ENCODE measurements at places on chromosomes 13 and 19.

GRCh38 chr19:49468746-49469447 lies 5.1 kb upstream of the FLT3LG start:
- peak; percentile 90 for DNase-seq

DNA sequence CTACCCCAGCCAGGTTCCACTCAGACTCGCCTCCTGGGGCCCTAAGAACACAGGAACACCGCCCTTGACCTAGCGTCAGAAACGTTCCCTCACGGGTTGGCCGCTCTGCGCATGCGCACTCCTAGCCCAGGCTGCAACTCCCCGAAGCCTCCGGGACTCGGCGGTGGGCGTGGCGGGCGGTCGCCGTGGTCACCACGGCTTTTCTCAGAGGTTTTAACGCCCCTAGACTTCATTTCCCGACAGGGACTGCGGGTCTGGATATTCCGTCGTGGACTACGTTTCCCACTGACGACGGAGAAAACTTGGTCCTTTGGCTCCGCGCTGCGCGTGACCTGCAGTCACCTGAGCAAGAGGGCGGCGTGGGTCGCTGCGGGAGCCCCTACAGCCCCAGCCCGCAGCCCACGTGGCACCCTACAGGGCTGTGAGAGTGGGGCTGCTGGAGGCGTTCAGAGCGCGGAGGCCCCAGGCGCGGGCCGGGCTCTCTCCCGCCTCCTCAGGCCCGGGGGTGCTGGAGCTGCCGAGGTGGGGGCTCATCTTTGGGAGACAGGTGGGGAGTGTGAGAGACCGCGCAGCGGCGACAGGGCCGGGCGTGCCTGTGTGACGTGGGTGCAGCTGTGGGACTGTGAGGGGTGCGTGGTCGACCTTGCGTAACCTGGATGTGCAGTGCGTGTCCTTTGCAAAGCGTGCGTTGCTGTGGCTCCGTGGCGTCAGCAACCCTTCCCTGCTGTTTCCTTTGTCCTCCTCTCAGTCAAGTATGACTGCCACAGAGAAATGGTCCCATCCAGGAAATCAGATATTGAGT lies 38.0 kb upstream of the ZNF573 start:
- no peak for DNase-seq

DNA sequence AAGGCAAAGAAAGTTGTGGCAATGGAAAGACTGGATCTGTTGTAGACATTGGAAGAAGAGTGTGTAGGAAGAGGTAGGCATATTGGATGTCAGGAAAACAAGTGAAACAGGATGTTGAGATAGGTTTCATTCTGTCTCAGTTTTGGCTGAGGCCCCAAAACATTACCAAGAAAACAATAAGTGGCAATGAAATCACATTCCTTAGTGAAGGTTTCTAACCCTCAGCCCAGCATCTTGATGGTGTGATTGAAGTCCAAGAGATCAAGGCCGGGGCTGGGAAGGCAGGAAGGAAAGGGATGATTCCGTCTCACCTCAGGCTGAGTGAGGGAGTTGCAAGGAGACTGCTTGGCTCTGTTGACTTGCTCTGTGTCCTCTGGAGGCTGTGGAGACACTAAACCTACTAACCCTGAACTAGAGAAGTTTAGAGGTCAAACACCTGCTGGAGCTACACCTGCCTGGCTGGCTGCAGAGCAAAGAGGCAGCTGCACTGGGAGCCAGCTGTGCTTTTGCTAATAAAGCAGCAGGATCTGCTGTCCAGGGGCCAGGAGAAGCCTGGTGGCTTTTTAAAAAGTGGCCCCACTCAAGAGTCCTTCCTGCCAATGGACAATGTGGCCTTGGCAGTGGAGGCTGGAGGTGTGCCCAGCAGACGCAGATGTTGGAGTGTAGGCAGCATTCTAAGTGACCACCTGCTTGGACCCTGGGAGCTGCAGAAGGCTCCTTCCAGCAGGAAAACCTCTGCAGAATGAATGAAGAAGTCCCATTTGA lies 53.6 kb downstream of the DGKH start:
- no peak for DNase-seq

DNA sequence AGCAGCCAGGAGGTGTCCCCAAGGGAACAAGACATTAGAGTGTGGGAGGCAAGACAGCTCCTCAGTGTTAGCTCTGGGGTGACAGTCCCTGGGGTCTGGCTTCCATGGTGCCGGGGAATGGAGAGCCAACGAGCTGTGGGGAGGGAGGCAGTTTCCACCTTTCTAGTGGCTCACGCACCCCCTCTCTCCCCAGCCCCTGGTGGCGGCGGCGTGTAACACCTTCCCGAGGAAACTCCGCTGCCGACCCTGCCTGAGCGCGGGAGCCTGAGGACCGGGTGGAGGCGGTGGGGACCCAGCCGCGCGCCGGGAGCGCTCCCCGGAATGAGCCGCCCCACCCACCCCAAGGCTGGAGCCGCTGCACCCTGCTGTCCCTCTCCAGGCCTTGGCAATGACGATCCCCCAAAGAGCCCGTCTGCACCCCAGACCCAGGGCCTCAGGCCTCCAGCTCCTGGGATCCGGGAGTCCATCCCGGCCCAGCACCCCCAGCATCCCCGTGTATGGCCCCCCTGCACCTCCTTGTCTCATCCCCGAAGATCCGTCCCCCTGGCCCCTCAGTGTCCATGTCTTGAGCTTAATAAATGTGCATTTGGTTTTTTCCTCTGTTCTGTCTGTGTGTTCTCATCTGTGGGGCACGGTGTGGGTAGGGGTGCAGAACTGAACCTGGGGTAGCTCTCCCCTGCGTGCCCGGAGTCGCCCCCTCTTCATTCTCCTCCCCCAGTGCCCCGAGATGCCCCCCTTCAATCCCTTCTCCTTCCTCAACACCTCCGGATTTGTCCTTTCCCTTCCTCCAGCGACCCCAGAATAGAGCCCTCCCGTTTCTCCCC lies 622 bp upstream of the FXYD5 start:
- DNase-seq, result peak; percentile 64

GRCh38 chr19:54096617-54097106 lies 3.9 kb downstream of the OSCAR start:
- no peak for DNase-seq

DNA sequence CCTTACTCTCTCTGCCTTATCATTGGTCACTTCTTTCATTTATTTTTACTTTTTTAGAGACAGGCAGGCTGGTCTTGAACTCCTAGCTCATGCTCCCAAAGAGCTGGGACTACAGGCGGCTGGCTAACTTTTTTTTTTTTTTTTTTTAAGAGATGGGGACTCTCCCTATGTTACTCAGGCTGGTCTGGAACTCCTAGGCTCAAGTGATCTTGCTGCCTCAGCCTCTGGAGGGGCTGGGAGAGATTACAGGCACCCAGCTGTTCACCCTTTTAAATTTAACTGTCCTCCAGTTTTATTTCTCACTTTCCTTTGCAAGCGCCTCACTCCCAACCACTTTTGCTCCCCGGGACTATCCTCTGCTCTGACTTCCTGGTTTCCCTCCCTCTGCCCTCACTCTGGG lies 5.6 kb upstream of the CLDN10 start:
- no peak for DNase-seq

- DNase-seq, result no peak
These were observed 195.4 kb downstream of the LACC1 start for GRCh38 chr13:44075113-44075512.

DNA sequence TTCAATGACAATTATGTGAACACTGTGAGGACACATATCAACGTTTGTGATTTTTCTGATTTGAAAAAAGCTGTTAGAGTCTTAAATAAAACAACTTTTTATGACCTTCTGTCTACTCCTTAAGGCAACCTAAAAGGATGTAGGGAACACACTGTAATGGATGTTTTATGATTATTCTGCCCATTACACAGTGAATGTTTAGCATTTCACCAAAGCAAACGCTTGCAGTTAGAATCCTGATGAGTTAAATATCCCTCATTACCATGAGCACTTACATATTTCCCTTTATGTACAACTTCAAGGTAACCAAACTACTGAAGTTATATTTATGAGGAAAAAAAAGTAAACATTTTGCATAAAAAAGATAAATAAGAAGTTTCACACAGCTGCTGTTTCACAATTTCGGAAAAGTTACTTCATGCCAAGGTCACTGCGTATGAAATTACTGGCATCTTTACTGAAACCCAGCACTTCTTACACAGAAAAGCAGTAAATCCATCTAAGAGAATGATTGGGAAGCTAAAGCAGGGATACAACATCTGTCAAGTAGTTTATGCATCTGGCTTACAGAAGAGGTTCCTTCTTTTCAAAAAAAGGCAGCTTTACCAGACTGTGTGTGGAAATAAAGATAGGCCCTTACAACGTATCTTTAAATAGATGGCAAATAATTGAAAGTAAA lies 733.7 kb upstream of the ATXN8OS start:
- DNase-seq, result no peak

DNA sequence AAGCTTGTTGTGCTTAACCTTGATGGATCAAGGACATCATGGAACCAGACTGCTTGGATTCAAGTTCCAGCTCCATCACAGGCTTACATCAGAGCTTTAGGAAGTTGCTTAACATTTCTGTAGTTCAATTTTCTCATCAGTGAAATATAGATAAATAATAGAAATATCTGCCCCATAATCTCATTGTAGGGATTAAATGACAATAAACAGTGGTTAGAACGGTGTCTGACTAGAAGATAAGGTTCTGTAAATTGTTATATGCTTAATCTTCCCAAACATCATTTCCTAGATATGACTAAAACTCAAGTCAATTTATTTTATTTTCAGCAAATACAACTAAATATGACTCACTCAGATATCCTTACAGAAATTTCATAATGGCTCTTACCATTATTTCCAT lies 83.5 kb downstream of the SLITRK1 start:
- no peak for DNase-seq

DNA sequence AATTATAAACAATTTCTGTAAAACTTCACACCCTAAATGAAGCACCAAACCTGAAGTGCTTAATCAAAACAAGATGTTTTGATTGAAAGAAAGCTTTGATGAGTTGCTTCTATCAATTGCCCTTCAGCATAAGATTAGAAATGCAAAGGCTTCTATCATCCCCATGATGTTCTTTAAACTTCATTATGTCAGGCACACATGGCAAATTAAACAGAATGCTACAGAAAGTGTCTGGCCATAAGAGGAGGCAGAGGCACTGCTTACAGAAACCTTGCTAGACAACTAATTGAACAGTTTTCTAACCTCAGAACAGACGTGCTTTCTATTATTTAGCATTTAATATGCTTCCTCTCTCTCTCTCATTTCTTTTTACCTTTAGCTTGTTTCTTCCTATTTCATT lies 228.1 kb downstream of the DCLK1 start:
- DNase-seq, result no peak

- no peak for DNase-seq
These were observed 164.6 kb downstream of the KLF5 start for GRCh38 chr13:73223372-73223781.

GRCh38 chr13:79435561-79435990 lies 29.5 kb upstream of the RBM26 start:
- no peak for DNase-seq

GRCh38 chr13:104024416-104025170 lies 958.4 kb upstream of the SLC10A2 start:
- no peak for DNase-seq

GRCh38 chr13:110780422-110780821 lies 66.9 kb downstream of the ING1 start:
- DNase-seq, result no peak

All from stimulated activated CD4-positive, alpha-beta T cell treated with anti-CD3 and anti-CD28 coated beads, TNF-alpha, amount 100 ng/mL, for 1 hour (primary cell).